ENCODE measurements at places on chromosomes 12 and 14. TPM values are rescaled to one million over a fixed set of nuclear protein-coding genes. Genes with fewer than 3 reads are reported as not detected.

Gene GPR162
- total RNA-seq: 3.4 TPM

Gene CLEC1B
- total RNA-seq: not detected

Gene LMO3
- total RNA-seq: not detected

Gene GPX2
- total RNA-seq: not detected

Gene LGMN
- total RNA-seq: 60.1 TPM

Gene HIF1A
- total RNA-seq: 187 TPM

Gene CMA1
- not detected for total RNA-seq

Gene DIP2B
- 38.2 TPM for total RNA-seq

All from vein endothelial cell (primary cell).